ENCODE measurements at places on chromosomes 11 and 22.

GRCh38 chr11:94751786-94752185 is 16.4 kb upstream of the AMOTL1 start:
- no peak for DNase-seq

GRCh38 chr11:67628710-67629385 is 889 bp downstream of the NUDT8 start:
- DNase-seq: no peak

- no peak for DNase-seq
Observed at GRCh38 chr11:108965306-108966001, 300.6 kb downstream of the DDX10 start.

DNA sequence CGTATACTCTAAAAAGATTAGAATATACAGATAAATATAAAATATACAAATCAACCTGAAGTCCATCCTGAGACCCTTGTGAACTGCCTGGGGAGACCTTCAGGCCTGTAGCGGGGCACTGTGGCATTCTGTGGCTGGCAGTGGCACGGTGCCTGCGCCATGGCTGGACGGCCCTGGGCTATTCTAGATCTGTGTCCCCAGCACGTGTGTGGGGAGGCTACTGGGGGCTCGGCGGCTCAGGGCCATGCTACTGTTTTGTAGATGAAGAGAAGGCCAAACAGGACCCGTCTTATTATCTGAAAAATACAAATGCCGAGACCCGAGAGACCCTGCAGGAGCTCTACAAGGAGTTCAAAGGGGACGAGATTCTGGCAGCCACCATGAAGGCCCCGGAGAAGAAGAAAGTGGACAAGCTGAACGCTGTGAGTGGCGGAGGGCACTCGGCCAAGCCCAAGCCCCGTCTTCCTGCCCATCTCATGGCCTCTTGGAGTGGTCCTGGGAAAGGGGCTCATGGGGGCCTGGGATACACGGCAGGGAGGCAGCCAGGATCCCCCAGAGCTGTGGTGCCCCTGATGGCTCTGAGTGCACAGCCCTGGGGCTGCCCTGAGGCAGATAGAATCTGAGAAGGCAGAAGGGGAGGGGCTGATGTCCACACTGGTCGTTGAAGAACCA is 18.8 kb downstream of the PPIL2 start:
- DNase-seq: no peak

DNA sequence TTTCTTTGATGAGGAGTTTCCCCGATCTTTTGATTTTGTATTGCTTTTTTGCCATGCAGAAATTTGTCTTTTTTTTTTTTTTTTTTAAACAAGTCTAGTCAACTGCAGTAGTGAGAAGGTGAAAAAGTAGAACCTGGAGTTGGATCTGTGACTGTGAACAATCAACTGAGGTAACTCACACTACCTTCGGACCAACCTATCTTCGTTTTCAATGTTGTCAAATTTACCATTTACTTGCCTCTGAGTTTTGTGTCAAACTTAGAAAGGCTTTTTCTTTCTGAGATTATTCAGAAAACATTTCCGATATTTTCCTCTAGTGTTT is 20.5 kb downstream of the KLHL22 start:
- DNase-seq: no peak

- no peak for DNase-seq
Observed at GRCh38 chr11:103078710-103079109, 13.2 kb downstream of the DCUN1D5 start.

GRCh38 chr11:1290052-1291040 is 19.1 kb downstream of the TOLLIP start:
- DNase-seq: no peak

GRCh38 chr11:131737357-131737756 is 366.9 kb downstream of the NTM start:
- DNase-seq: no peak

DNA sequence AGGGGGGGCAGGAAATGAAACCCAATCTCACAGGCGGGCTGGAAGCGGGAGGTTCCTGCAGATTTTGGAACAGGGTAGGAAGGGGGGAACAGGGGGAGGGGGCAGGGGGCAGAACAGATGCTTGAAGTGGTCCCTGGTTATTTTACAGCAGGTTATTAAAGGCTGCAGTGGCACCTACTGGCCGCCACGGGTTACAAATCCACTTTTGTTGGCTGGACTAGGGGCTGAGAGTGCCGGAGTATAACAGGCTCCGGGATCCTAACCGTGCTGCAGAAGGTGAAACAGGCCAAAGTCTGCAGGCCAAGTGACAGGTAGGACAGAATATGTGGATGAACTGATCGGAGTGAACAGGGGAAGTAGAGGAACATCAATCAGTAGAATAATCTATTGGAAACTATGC is 2.5 kb downstream of the ROBO3 start:
- no peak for DNase-seq

GRCh38 chr11:74870485-74870884 is 78.4 kb downstream of the XRRA1 start:
- DNase-seq: no peak

DNA sequence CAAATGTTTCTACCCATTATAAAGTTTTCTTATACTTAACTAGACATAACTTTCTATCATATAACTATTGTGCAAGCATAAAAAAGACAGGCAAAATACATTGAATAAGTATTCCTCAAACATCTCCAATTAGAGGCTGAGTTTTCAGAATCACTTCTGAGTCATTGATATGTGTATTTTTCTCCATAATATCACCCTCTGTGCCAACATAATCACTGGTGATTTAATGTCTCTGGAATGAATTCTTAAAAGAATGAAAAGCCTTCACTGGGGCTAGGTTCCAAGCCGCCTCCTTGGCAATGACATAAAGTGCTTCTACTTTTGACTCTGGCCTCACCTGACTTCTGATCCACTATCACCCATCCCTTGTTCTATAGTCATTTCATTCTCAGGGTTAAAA is 197.0 kb upstream of the E2F8 start:
- DNase-seq: no peak

DNA sequence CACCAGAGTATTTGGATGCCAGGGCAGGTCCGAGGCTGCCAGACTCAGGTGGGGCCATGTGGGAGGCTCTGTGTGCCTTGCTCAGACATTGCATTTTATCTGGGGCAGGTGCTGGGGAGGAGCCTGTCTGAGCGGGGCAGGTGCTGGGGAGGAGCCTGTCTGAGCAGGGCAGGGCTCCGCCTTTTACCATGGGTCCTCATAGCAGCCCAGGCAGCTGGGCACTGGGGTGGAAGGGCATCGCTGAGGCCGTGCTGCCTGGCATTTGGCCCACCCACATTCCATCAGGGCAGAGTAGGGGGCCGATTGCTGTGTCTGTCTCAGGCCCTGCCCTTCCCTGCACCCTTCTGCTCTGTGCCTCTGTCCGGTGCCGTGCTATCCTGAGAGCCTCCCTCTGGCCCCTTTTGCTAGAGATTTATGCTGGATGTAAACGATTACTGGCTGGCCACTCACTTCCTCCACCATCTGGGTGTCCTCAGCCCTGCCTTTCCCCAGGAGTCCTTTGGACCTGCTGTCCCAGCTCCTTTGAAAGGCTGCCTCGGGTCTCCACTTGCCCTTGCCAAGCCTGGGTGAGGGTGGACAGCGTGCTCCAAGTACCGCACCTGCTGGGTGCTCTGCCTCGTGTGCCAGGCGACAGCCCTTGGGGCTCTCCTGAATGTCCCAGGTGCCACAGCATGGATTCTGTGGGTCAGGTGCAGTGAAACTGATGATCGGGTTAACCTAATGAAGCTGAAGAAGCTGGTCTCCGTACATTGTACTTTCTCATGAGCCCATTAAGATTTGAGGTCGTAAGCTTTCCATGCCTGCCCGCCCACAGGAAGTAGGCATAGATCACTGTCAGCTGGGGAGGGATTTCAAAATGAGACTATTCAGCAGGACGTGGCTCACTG is 281.6 kb downstream of the TBC1D22A start:
- DNase-seq: no peak

GRCh38 chr11:68181719-68182451 is 31.2 kb downstream of the KMT5B start:
- DNase-seq: no peak

DNA sequence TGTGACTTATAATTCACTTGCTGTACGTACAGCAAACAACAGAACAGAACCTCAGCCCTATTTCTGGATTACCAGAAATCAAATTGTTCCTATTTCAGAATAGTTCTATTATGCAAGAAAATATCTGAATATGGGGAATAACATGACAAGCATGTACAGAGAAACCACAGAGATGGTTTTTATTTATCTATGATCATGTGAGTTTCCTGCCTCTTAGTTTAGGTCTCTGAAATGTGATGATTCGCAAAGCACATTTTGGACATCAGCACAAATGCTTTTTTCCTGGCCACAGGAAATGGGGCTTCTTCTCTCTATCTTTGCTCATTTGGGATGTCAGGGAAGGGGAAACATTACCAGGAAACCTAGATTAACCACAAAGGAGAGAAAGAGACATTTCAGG is 266.7 kb upstream of the CTSC start:
- DNase-seq: no peak

GRCh38 chr22:42280836-42281235 is 10.4 kb upstream of the TCF20 start:
- DNase-seq: no peak

GRCh38 chr11:87779276-87780067 is 395.8 kb downstream of the RAB38 start:
- DNase-seq: no peak

GRCh38 chr22:31177420-31178162 is 17.6 kb downstream of the RNF185 start:
- DNase-seq: no peak

GRCh38 chr11:34640050-34640923 is 19.4 kb downstream of the EHF start:
- DNase-seq: no peak

- DNase-seq: no peak
Observed at GRCh38 chr11:75523811-75524664, 1.7 kb downstream of the GDPD5 start.

- DNase-seq: no peak
Observed at GRCh38 chr11:94325681-94326080, 21.3 kb downstream of the IZUMO1R start.

DNA sequence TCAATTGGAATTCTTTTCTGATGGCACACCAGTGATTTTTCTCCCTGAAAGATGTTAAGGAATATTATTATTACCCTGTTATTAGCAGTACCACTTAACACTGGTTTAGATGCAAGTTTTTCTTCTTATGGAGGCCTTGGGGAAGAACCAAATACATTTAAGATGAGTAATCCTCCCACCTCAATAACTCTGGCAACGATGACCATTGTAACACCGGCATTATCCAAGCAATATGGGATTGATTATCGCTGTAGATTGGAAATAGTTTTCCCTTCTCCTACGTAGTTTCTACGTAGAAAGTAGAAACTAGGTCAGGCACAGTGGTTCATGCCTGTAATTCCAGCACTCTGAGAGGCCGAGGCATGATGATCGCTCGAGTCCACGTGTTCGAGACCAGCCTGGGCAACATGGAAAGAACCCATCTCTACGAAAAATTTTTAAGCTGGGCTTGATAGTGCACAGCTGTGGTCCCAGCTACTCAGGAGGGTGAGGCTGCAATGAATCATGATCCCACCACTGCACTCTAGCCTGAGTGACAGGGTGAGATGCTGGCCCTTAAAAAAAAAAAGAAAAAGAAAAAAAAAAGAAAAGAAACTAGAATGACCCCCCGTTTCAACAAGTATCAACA is 45.5 kb downstream of the PACSIN2 start:
- no peak for DNase-seq

GRCh38 chr11:5736396-5736795 is at the start of gene OR56B1:
TSS of gene OR56B1 (plus strand) at chr11:5736448. CDS start at chr11:5736517, 69 bp downstream.
- DNase-seq: no peak

GRCh38 chr11:88655196-88655595 is 317.7 kb upstream of the CTSC start:
- no peak for DNase-seq

DNA sequence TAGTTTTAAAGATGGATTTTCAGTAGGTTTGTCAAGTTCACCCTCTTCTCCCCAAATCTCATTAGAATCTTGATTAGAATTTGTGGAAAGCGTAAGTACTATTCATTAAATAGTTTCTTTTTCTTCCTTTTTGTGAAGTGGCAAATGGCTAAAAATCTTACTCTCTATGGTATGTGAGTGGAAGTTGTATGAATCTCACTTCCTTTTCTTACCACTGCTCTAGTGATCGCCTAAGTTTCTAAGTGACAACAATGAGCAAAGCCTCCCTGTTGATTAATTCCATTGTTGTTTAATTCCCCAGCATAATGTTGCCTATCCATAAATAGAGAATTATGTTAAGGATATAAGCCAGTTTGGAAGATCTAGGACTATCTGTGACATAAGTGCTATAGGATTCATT is 82.7 kb downstream of the PGR start:
- DNase-seq: no peak

DNA sequence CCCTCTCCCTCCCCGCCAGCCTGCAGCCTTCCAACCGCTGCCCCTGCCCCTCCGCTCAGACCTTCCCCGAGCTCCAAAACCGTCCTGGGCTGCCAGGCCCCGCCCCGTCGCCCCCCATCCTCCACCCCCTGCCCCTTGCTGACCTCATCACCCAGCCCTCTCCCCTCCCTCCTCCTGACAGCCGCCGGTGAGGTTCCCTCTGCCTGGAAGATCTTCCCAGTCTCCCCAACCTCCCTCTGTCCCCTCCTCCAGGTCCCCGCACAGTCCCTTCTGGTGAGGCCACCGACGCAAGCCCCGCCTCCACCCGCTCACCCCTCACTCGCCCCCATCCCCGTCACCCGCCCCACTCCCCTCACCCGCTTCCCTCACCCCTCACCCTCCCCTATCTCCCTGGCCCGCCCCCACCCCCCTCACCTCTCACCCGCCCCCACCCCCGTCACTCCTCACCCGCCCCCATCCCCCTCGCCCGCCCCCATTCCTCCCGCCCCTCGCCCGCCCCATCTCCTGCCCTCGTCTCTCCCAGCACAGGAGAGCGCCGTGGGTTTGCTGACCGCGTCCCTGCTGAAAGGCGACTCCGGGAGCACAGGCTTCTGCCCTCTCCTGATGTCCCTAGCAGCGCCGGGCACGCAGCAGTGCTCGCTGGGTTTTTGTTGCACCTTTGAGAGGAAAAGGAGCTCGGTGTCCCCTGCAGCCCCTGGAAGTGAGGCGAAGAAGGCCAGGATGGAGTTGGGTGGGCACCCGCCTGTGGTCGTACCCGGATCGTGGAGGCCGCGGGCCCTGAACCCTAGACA is 16.4 kb upstream of the UPK3A start:
- DNase-seq: no peak

DNA sequence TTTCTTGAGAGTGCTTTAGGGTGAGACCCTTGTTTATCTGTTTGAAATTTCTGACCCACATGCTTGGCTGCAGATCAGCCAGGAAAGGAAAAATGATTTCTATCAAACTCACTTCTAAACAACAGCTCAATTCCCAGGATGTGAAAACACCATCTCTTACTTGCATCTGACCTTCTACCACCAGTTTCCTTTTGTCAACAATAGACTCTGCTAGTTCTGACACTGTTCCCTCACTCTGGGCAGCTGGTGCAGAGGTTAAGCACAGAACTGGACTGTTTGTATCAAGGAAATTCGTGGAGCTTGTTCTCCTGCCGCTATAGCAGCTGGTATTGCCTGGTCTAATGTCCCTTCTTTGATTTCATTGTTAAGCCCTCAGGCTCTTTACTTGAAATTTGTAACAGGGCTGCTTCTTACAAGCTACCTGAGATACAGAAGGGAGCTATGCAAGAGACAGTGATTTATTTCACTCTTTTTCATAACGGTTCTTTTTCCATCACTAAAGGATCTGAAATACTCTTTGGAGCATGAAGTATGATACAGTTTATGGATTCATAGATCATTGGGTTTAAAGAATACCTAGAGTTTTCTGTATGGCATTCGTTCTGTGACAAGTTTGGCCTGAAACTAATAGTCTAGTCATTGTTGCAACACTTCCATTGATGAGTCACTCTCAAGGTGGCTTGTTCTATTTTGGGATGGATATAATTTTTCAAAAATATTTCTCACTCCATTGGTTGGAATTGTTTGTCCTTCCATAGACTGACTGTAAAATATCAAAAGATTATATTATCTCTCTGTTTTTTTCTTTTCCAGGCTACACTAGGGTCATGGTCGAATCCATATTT is 178.2 kb upstream of the ZC3H12C start:
- no peak for DNase-seq
